SHP77 treated with DMSO at 0.1 percent for 48 hours (cell line): ENCODE measurements at places on chromosomes 5 and 9.

DNA sequence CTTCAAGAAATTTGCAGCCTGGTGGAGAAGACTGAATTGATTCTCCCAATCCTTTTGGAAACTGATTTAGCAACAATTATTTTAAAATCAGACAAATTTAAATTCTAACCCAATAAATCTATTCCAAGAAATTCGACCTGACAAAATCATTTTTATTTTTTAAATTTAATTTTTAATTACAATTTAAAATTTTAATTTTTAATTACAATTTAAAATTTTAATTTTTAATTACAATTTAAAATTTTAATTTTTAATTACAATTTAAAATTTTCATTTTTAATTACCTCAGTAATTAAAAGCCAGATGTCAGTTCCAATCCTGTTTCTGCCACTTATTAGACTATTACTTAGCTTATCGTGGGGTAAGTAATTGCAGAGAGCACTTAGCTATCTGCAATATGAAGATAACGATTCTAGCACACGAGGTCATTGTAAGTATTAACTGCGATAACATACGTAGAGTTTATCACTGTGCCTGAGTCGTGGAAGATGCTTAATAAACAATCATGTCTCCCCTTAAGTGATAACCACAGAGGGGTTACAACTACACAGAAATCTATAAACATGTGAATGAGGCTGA, 346.4 kb upstream of the SLC24A2 start:
- no peak for DNase-seq

GRCh38 chr9:5536684-5537083, 26.4 kb downstream of the PDCD1LG2 start:
- no peak for DNase-seq

DNA sequence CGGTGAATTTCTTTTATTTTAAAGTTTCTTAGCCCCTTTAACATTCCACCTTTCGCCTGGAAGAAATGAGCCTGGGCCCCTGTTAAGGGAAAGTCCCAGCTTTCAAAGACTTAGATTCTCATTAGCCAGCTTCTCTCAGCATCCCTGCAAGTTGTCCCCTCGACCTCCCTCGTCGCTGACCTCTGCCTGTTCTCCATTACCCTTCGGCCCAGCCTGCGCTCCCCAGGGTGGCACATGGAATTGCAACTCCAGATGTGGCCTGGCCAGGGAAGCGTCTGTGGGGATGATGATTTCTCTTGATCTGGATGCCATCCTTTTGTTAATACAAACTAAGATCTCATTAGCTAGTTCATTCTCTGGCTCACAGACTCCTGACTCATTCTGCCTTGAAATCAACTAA, 43.4 kb upstream of the FANCC start:
- DNase-seq: no peak

- DNase-seq: peak; percentile 57
Observed at GRCh38 chr5:152142840-152143469, 218.3 kb upstream of the GLRA1 start.

- no peak for DNase-seq
Observed at GRCh38 chr9:124312290-124313265, 54.8 kb downstream of the NEK6 start.

- DNase-seq: no peak
Observed at GRCh38 chr5:172534229-172535107, 80.1 kb upstream of the SH3PXD2B start.

GRCh38 chr9:136539427-136540421, 6.1 kb downstream of the NOTCH1 start:
- DNase-seq: no peak

GRCh38 chr5:16744164-16744880, 127.5 kb upstream of the RETREG1 start:
- DNase-seq: no peak

DNA sequence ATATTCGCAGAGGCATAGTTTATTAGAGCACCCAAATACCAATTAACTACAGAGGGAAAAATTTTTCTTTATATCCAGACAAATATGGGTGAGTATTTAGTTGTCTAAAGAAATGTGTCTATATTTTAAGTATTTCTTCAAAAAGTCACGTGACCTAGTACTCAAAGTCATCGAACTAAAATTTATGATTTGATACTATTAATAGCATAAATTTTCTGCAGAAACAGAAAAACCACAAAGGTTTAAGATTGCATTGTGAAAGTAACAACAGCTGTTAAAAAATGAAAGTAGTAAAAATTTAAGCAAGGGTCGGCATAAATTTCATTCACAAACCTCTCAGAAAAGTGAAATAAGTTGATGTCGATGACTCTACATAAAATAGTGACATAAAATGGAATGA, 323.9 kb upstream of the RORB start:
- DNase-seq: no peak

DNA sequence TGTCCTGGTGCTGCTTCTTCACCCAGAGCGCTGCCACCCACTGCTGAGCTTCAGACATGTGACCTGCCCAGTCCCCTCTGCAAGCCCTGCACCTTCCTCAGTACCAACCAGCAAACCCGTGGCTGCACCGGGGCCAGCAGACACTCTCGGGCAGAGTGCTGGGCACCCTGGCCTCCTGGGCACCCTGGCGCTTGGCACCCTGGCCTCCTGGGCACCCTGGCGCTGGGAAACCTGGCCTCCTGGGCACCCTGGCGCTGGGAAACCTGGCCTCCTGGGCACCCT, 31.7 kb upstream of the SLC12A7 start:
- no peak for DNase-seq

- no peak for DNase-seq
Observed at GRCh38 chr9:21854119-21854518, 51.7 kb downstream of the MTAP start.

DNA sequence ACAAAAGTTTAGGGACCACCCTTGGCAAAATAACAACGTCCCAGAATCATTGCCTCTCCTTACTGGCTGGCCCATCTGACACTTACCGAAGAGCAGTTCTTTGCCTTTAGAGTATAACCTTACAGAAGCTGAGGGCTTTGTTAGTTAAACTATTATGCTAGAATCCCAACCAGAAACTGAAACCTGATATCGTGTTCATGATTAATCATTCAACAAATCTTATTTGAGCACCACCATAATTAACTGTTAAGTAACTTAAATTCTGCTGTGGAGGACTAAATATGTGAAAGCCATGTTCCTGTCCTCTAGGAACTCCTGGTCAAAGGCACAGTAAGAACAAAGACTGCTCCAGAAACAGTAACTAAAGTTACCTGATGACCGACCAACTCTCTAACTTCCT, 104.9 kb downstream of the ARL15 start:
- DNase-seq: no peak

DNA sequence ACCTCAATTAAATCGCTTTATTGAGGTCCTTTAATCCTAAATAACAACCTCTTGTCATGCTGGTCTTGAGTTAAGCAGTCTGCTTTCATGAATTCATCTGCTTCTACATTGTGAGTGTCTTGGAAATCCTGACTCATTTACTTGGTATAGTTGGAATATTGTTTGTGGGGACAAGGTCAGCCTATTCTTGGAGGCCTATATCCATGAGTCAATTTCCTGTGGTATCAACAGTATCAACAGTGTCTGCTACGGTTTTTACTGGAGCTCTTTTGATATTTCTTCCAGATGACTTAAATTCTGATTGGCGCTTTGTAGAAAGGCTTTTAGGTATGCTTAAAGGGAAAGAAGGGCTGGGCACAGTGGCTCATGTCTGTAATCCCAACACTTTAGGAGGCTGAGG, 71.2 kb upstream of the PARP8 start:
- no peak for DNase-seq

- DNase-seq: no peak
Observed at GRCh38 chr9:11320989-11321388, 708.2 kb upstream of the PTPRD start.

DNA sequence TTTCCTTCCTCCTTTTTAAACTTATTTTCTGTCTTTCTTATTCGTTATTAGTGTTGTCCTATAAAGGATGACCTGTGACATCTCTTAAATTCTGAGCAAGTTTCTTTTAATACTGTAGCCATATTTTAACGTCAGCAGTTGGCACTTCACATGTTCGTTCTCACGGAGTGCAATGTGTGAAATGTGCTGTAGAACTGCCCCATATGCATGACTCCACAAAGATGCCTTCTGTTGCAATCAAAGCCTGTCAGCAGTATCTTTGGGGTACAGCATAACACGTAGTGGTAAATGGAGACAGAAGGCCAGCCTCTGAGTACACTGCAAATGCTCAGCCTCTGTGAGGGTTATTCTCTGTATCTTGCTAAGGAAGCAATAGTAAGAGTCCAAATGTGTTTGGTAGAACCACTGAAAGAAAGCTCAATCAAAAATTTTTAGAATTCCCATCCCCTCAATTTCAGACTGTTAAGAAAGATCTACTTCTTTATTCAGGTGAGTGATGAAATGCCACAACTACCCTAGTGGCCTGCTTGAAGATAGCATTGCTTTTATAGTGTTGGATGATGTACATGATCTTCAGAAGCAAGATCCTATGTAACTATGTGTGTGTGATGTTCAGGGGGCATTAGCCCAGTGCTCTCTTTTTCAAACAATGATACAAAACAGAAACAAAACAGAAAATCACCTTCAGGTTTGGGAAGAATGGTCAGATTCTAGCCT, 277.7 kb downstream of the TMEM167A start:
- DNase-seq: no peak

GRCh38 chr5:74148321-74148720, 492.2 kb downstream of the ENC1 start:
- no peak for DNase-seq

DNA sequence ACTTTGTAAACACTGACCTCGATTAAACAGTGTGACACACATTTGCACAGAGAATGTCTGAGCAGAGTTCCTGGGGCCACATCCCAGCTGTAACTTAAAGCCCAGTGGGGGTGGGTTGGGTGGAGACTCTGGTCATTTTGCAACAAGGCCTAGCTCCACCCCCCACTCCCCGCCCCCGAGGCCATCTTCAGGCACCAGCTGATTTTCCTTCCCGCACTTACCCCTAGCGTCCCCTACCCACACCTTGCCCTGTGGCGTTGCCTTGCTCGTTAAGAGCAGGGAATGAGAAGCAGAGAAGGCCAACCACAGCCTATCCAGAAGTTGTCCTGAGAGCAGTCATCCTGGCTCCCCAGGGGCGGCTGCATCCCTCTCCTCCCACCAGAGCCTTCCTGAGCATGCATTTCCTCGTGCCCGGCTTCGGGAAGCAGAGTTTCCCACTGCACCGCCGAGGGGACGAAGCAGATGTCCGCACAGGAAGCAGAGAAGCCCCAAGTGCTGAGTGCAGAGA, 101.7 kb upstream of the SARDH start:
- no peak for DNase-seq

GRCh38 chr5:10501554-10502075, 59.9 kb downstream of the ROPN1L start:
- DNase-seq: no peak

DNA sequence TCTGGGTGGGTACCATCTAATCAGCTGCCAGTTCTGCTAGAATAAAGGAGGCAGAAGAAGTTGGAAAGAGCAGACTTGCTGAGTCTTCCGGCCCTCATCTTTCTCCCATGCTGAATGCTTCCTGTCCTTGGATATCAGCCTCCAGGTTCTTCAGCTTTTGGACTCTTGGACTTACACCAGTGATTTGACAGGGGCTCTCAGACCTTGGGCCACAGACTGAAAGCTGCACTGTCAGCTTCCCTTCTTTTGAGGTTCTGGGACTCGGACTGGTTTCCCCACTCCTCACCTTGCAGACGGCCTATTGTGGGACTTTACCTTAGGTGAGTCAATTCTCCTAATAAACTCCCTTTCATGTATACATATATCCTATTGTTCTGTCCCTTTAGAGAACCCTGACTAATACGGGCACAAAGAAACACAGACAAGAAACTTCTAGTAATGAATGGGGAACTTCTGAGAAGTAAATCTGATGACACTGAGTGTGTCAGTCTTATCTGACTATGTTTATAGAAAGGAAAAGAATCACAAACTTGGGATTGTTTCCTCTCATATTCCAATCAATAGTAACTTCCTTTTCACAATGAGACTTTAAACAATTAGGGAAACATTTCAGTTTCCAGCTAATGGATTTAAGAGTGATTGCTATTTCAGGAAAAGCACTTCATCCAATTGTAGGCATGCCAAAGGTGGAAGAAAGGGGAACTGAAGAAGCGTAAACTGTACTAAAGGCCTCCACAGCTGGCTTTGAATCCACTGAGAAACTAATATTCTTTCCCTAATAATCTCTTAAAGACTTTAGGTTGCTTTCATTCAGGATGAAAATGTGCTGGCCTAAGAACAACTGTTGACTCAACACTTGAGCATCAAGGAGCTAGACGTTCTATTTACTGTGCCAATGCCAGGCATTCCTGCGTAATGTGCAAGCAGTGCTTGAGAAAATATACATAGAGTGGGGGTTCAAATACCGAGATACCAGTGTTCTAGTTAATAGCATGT, 127.9 kb upstream of the PTGER4 start:
- no peak for DNase-seq

DNA sequence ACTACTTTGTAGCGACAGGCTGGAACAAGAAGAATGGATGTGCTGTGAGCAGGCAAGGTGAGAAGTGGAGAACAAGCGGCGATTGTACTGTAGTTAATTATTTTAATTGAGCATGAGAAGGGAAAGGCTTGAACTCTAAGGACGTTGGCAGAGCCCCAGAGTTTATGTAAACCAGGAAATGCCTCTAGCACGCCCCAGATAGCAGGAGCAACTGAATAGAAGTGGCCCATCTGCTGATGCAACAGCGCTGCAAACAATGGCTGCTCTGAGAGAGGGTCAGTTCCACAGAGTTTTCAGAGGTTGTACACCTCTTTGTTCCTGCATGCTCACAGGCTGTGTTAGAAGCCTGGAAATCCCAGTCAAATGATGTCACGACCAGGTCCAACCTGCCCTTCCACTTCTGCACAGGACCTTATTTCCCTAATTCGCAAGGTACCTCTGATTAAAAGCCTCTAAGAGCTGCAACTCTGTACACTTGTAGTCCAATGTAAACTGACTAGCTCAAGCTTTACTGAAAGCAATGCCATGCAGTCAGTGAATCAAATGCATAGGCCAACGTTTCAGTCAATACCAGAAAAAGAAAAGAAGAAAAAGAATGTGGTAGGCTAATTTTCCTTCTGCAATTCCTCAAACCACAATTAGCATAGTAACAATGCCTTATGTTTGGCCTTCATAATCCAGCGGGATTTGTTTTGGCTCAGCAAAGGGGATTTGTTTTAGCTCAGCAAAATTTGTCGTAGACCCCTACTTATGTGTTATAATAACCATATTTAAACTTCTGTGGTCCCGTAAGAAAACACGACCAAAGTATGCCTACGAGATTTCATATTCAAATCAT, 119.6 kb upstream of the RETREG1 start:
- peak; percentile 59 for DNase-seq

DNA sequence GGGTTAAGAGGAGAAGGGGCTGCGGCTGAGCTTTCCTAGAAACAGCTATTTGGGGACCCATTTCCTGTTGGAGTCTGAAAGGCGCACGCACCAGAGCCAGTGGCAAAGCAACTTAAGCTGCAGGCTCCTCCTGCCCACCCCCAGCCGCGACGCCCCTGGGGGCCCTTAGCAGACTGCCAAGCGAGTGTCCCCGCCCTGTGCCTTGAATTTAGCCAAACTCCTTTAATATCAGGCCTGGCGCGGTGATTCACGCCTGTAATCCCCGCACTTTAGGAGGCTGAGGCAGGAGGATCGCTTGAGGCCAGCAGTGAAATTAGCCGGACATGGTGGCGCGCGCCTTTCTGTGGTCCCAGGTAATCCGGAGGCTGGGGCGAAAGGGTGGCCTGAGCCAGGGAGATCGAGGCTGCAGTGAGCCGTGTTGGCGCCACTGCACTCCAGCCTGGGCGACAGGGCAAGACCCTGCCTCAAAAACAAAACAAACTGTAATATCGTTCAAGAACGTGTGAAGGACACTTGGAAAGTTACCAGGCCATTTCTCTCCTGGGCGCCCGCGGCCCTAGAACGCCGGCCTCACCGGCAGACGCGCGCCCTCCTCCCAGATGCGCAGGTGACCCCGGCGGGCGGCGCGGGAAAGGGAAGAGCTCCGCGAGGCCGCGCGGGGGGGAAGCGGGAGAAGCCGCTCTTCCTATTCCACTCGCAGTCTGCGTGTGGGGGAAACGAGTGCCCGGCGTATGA, 1.0 kb upstream of the F2R start:
- no peak for DNase-seq
